ENCODE measurements at places on chromosomes 2 and 18.
A peak's percentile ranks its signal among the peaks of the same experiment; 100 is the strongest.

DNA sequence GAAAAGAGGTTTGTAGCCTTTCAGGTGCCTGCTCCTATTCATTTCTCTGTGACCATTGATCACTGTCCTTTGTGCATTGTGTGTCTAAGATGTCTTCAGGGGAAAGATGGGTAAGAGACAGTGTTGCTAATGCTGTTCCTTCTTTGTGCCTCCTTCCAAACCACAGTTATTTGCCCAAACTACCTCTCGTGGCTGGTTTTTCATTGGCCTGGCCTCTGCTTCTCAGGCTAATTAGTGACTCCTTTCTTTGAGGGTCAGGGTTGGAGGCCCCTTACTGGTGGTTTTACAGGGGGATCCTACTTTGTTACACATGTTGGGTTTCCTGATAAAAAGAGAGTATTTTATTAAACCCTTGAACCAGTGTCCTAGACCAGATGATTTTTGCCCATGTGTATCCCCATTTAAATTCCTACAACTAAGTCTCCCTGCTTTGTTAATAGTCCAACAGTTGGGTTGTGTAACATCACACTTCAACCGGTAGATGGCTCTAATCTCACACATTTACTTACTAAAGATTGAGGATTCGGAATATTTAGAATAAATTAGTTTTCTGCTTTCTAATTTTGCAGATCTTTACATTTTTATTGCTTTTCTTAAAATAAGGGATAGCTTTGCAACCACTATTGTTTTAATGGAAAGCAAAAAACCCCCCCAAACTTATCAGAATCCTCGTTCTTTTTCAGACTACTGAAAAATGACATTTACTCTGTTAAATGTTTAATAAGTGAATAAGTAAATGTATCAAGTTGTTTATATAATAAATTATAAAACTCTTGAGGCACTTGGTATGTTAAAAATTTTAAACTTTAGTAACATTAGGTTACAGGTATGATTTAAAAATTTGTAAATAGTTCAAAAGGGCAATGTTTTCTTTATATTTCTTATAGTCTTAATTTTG, 2.4 kb downstream of the MARS2 start:
- no peak for DNase-seq

DNA sequence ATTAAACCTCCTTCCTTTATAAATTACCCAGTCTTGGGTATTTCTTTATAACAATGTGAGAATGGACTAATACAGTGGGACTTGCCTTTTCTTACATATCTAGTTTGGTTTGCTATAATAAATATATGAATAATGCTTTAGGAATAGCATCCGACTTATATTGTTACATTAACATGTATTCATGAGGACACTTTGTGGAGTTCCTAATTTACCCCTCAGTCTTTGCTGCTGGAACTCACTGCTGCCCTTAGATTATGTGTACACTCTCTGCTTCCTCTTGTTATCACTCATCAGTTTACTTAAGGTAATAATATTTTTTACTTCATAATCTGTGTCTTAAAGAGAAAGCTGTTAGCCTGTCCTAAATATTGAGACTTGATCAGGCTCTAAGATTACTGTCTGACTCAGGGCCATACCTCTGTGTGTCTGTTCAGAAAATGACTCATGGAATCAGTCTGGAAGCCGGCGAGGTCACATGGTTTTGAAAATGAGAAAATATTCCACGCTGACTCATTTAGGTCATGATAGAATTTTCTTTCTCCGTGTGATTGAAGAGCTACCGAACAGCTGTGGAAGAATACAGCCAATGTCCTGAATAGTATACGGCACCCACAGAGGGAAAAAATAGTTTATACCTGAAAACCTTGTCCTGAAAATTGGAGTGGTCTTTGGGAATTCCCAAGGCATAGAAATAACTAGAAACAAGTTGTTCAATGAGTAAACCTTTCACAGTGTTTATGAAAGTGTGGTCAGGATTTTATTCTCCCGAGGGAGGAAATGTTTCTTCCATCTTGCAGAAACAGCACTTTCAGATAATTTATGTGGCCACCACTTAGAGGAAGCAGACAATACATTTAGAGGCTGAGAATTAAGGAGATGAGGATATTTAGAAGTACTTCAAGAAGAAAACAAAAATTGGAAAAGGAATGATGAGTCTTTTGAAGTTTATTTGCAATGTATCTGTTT, 156.4 kb downstream of the DSEL start:
- peak; percentile 10 for DNase-seq

- no peak for DNase-seq
Measured at GRCh38 chr2:195214072-195214471, 443.0 kb upstream of the SLC39A10 start.

DNA sequence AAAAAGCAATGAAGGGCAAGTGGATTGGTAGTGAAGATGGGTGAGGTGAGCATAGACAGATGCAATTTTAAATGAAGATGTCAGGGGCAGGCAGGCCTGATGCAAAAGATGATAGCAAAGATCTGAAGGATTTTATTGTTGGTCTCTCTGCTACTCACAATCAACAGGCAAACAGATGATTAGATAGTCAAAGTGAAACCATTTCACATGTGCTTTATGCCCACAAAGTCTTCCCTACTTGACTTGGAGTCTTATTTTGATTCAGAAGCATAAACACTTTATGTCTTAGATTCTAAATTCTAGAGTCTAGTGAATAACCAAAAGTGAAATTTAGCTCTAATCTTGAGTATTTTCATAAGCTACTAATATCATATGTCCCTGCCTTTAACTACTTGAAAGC, 153.8 kb upstream of the HNRNPA3 start:
- no peak for DNase-seq

- no peak for DNase-seq
Measured at GRCh38 chr2:184743096-184743495, 144.8 kb downstream of the ZNF804A start.
